ENCODE measurements at places on chromosomes 1 and 21. TPM values are rescaled to one million over a fixed set of nuclear protein-coding genes. Genes with fewer than 3 reads are reported as not detected.

Gene DNM3
- 7.5 TPM for total RNA-seq

Gene FCGR3B
- 4.6 TPM for total RNA-seq

Gene RNF186
- total RNA-seq = not detected

Gene OR10K1
- total RNA-seq = not detected

Gene COL11A1
- not detected for total RNA-seq

Gene TNN
- not detected for total RNA-seq

Gene LAMC2
- 0.54 TPM for total RNA-seq

Gene EDN2
- not detected for total RNA-seq

Gene OR2L13
- not detected for total RNA-seq

Gene KPRP
- total RNA-seq = not detected

Gene CD84
- 12.7 TPM for total RNA-seq

Gene CRTC2
- 22.6 TPM for total RNA-seq

Gene GABRD
- not detected for total RNA-seq

Gene PAQR7
- 7.0 TPM for total RNA-seq

Gene ZNF593OS
- not detected for total RNA-seq

Gene SLAMF7
- total RNA-seq = 2.7 TPM

Gene RBM11
- total RNA-seq = 1.5 TPM

DNA sequence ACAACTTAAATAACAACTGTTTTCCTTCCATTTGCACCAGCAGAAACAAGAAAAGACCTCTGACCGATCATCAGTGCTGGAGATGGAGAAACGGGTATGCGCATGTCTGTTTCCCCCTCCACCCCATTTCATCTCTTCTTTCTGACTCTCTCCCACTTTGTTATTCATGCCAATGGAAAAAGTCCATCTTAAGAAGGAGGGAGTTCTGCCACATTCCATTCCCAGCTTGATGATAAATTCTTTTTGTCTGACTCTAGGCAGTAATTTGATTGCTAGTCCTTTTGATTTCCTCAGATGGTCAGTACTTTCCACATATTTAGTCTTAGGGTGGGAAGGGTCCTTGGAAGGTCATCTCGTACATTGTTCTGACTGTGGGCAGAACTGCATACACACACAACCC, 142.5 kb downstream of the SYT2 start:
- no peak for DNase-seq

DNA sequence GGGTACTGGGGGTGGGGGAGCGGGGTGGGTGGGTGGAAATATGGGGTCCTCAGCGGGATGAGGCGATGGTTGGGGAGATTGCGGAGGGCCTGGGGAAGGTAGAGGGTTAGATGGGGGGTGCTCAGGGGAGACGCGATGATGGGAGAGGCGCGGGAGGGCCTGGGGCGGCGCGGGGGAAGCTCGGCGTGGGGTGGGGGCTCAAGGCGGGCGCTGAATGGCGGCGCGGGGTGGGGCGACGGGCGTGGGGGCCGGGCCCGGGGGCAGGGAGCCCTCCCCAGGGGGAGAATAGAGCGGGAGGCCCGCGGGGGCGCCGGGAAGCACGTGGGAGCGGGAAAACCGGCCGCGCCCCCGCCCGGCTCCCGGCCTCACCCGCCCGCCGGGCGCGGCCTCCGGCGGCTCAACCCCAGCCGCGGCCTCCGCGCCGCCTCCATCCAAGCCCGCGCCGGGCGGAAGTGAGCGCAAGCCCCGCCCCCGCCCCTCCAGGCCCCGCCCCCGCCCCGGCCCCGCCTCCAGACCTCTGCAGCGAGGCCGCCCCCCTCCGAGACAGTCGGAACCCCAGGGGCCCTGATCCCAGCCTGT, at the start of gene FAAP20:
Gene FAAP20, minus strand, starts transcription at position 454 of the 579 bp plus-strand sequence. Its CDS starts 23 bp downstream, at position 431.
- DNase-seq = no peak

DNA sequence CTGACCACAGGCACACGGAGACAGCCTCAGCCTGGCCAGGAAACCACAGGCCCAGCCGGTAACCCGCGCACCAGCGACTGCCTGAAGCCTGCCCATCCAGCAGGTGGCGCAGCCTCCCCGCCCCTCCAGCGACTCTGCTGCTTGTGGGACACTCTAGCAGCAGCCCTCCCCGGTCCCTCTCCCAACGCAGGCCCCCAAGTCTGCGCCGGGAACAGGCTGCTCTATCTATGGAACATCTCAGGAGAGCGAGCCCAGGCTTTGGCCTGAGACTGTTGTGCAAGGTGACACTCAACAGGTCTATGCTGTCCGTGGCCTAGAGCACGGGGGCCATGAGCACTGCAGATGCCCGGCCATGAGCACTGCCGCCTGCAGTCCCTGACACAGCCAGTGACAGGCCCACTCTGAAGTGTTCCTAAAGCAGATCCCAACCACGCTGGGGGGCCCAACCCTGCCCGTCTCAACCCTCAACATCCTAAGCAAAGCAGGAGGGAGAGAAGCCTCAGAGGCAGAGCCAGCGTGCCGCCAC, 28.4 kb downstream of the WDR4 start:
- DNase-seq = no peak

GRCh38 chr1:44347280-44347679, 7.8 kb downstream of the ERI3 start:
- DNase-seq = no peak

DNA sequence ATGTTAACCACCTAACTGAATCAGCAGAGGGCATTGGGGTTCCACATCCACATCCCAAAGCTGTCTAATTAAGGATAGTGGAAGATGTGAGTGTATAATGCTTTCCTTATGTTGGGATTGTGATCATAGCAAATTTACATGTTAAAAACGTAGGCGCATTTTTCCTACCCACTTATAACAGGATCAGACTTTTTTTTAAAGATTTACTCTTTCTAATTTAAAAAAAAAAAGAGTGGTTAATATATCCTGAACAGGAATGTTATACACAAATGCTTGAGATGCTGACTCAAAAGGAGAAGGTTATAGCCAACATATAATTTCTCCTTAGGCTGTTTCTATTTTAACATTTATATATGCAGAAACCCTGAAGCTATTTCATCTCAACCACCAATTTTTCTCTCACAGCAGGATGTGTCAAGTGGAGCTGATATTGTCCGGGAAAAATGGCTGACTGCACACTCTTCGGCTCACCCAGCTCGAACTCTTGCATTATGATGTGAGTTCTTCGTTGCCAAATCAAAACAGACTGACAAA, 40.3 kb downstream of the RGS5 start:
- DNase-seq = no peak

- no peak for DNase-seq
Measured at GRCh38 chr1:208541225-208541855, 297.2 kb upstream of the PLXNA2 start.

- DNase-seq = no peak
Measured at GRCh38 chr1:93671099-93671621, 10.5 kb downstream of the BCAR3 start.

DNA sequence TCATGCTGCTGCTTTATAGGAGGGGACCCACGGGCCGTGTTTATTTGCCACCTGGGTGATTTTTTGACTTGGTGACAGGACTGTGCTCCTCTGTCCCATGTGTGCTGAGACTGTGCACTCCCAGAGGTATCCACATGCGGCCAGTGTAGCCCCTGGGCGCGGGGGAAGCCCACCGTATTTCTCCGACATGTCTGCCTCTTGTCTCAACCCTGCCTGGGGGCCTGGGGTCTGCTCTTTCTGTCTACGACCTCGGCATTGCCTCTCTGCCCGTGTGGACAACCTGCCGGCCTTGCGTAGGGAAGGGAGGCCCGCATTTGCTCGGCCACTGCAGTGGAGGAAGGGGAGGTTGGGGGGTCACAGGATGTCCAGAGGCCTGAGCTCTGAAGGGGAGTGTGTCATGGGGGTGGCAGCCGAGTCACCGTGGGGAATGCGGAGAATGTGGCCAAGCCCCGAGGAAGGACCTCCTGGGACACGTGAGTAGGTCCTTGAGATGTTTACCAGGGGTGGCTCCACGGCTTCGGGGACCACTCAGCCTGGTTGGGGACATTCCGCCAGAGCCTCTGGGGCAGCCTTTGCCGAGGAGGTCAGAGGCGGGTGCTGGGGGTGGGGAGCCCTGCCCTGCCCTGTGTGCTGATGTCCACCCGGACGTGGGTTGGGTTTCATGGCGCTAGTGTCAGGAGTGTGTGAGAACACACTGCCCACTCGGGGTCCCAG, 11.0 kb downstream of the PRKCZ start:
- DNase-seq = no peak

GRCh38 chr1:118788463-118788862, 199.7 kb downstream of the TBX15 start:
- DNase-seq = no peak

DNA sequence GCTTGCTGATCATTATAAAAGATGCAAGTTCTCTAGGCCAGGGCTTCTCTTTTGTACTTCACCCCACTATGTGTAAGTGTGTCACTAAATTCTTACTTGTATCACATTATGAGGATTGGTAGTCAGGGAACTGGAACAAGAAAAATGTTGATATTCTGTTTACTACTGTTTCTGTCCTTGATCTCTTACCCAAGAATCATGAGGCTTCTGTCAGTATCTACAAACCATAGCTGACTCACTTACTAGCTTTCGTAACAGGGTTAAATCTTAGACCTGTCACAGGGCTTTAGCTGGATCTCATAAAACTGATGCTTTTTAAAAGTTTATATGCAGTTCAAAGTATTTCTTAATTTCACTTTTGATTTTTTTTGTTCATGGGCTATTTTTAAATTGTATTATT, 681.2 kb downstream of the PLPP3 start:
- DNase-seq = no peak

- no peak for DNase-seq
Measured at GRCh38 chr1:63868268-63868781, 94.5 kb downstream of the ROR1 start.

DNA sequence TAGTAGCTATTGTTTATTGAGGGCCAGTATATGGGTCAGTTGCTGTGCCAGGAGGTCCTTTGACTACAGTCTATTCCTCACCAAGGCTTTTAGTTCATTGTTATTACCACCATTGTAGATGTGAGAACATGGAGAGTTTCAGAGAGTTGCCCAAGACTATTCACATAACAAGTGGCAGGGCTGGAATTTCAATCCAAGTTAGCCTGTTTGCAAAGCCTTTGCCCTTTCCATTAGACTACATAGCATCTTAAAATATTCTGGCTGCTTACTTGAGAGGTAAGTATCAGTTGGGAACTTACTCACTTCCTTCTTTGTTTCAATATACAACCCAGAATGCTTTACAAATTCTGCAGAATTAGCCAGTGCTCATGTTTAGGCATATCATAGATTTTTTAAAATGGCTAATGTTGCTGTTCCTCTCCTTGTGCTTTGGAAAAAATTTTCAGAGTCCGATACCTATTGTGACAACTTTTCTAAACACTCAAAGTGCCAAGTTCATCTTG, 141.2 kb downstream of the FGGY start:
- DNase-seq = no peak

DNA sequence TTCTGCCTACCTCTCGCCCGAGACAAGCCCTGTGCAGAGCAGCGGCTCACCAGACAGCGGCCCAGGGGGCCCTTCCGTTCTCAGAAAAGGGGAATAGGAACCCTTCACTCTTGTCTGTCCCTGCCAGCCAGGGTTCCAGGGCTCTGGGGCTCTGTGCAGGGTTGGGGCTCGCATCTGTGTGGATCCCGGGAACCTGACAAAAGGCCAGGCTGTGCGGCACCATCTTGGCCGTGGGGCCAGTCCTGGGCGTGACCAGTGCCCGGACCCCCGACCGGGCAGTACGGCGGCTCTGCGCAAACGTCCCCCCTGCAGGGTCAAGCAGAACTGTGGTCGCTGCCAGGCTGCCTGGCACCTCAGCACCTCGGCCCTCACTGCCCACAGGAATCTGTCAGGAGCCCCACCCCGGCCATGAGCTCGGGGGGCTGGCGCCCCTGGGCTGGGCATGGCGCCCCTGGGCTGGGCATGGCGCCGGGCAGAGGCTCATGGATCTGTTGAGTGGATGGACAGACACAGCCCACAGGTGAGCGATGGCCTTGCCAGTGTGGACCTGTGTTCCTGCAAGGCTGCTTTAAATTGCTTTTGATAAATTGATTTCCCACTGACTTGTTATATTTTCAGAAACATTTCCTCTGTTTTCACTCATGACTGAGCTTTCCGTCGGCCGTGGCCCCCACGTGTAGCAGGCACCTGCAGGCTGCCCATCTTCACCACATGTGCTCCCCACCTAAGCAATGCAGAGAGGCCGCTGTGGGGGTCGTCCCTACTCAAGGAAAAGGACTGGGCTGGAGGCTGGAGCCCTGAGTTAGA, 59.0 kb downstream of the SLX9 start:
- DNase-seq = no peak

DNA sequence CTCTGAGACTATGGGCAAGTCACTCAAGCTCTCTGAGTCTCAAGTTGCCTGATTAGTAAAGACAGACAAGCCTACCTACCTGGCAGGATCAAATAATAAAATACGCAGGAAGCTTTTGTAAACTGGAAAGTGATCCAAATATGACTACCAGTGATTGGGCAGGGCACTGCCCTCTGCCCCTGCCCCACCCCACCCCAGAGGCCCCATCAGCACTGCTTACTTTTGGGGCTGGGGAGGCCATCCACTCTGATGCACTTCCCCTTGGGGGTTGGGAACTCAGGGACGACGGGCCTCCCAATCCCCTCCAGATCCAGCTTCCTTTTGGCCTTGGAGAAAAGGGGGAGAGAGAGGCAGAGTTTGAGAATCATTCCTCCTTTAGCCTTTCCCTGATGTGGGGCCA, 6.9 kb downstream of the E2F2 start:
- no peak for DNase-seq

DNA sequence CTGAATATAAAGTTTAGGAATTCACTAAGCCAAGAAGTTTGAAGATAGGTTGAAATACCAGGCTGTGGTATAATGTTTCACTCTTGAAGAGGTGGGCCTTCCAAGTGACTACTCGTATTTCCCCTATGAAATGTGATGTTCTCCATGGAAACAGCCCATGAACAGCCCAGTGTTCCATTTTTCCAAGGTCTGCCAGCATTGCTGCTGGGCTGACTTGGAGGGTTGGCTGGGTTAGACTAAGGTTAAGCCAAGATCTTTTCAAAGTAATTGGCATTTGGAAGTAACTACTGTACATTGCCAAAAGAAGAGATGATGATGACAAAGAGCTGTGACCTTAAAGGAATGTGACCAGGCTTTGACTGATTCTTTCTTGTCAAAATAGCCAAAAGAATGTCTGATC, 73.8 kb downstream of the RPE65 start:
- DNase-seq = no peak

DNA sequence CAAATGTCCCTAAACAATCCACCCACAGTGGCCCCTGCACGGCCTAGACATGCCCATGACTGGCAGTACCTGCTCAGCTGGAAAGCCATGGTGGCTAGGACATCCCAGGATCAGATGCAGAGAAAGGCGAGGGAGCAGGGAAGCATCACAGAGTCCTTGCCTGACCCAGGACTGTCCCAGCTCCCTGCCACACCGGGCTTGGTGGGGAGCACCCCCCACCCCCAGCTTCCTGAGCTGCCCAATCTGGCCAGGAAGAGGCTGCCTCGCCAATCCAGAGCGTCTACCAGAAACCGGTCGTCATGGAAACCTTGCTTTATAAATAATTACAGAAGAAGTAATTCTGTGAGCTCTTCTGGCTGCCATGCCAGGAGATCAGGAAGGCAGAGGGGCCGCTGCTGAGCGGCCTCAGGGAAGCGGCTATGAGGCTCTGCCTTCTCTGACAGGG, 34.8 kb downstream of the ACOT7 start:
- no peak for DNase-seq

GRCh38 chr1:118116909-118117308, 68.1 kb downstream of the SPAG17 start:
- DNase-seq = no peak

Measured in thoracic aorta (tissue), 2 donors.